NCI-H1930 (cell line): ENCODE measurements at places on chromosomes 7 and 10.

DNA sequence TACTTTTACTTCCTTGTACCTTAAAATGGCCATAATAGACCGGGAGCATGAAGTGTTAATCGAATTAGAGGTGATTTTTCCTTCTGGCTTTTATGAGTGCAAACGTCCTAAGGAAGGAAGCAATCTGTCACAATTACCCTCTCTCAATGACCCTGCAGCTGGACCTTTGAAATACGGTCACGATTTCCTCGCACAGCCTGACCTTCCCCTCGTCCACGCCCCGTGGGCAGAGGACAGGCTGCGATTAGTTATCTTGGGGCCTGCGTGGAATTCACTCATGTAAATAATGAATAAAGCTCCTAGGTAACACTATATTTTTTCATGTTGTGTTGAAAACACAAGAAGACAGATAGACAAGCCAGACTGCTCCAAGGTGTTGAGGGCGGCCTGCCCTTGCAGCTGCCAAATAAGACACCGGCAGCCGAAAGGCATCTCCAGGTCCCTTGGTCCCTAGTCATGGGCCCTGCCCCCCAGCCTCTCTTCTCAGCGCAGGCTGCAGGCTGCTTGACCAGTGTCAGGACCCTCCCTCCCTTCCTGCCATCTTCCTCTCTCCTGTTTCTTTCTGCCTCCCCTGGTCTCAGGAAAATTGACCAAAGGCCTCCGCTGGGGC, 199.9 kb downstream of the TCERG1L start:
- DNase-seq: no peak

DNA sequence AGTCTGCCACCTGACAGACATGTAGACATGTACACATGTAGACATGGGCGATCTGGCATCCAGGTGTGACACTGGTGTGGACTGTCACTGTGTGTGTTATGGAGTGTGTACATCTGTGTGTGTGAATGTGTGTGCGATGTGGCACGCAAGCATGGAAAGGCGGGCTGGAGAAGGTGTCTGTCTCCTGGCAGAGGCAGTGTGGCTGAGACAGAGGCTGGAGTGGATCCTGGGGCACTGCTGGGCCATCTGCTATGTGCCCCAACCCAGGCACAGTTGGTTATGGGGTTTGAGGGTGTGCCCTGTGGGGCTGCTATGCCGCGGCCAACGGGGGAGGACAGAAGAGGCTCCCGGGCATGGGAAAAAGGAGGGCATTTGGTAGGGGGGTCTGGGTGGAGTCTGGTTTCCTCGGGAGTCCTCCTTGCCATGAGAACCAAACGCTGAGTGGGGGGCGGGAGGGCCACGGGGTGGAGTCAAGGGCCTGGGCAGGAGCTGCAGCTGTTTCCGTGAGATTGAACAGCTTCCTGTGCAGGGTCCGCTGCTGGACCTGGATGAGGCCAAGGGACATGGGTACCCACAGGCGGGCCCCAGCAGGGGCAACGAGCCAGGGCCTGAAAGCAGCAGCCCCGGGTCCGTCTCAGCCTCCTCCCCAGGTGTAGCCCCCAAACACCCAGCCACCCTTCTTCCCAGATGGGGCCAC, 1.3 kb downstream of the ELN start:
- DNase-seq: no peak

DNA sequence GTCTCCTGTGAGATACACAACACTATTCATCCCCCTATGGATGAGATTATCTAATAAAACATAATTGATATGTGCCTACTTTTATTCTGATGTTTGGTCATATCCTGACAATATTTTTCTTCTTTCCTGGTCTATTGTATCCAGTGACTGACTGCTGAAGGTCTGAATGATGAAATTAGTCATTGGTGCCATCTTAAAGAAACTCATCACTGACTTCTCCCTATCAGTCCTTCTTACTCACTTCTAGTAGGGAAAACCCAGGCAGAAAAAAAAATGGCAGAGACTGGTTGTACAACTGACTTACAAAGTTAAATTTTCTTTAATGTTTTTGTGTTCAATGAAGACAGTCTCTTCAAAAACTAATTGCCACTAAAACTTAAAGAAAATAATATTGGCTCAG, 377.4 kb downstream of the HTR7 start:
- DNase-seq: no peak

DNA sequence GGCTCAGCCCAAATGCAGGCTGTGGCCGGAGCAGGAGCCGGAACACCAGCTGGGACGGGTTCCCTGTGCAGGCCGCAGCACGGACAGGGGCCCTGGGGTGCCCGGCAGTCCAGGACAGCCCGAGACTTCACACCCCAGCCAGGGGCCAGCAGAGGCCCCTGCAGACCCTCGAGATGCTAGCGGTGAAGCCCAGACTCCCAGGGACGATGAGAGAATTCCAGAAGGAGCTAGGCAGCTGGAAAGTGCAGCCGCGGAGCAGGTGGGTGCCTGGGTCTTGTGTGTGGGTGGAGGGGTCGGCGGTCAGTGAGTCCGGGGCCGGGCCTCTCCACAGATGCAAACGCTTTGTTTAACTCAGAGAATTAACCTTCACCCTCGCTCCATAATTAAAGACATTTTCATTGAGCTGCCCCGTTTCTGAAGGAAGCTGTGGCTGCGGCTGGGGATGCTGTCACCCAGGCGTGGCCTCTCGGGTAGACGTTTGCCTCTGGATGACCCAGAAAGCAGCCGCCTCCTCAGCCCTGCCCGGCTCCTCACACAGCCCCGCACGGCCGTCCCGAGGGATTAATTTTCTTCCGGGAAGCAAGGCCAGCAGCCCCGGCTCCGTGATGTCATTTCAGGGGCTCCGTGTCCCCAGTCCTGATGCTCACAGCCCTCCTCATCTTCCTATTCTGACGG, 26.5 kb downstream of the KNDC1 start:
- DNase-seq: no peak

DNA sequence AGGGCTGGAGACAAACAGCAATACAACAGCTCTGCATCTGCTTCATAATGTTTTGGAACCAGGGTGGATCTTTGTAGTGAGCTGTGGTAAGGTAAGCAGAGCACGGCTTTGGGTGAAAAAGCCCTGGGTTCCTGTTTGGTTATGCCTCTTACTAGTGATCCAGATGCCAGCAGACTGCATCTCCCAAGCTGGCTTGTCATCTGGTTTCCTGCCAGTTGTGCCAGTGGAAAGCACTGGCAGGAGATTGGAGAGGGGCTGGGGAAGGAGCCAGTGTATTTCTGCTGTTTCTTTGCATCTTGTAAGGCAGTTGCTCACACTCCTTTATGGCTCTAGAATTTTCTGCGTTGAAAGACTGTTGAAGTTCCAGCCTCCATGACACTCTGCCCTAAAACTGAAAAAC, 137.6 kb downstream of the TSPAN12 start:
- no peak for DNase-seq

DNA sequence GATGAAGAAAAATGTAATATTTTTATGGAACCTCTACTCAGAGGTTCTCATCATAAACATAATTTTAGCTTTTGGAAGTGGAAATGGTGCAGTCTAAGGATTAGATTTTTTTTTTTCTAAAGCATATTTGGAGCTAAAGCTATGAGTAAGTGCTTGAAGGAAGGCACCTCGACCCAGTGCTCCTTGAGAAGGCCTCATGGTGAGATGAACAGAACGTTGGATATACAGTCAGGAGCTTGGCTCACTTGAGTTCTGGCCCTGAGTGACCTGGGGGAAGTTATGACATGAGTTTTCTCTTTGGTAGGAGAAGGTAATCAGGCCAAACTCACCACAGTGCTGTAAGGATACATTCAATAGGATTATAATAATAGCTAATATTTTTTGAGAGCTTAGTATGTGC, 163.3 kb downstream of the JCAD start:
- DNase-seq: no peak

- DNase-seq: no peak
Observed at GRCh38 chr10:1036341-1036791, 10.7 kb upstream of the IDI2 start.
